ENCODE measurements at places on chromosomes 2 and 18.

DNA sequence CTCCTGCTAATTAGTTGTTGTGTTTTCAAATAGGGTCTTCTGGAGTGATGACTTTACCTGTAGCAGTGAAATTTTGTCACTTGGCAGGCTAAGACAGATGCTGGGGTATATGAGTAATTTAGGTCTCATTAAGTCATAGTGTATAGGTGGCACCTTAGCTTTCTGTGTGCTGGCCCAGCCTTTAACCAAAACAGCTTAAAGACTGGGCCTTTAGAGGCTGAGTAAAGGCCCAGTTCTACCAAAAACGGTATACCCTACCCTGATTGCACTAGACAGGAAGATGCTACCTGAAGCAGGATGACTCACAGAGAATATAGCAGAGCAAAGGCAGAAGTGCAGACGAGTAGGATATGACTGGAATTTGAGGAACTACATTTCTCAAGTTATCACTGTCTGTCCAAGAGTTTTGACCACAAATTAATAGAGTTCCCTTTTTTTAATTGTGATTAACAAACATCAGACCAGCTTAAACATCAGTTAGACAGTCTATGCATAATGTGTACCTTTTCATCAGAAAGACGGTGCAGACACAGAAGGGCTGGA is 337.9 kb upstream of the SALL3 start:
- no peak for DNase-seq

GRCh38 chr2:240958366-240959213 is 39.8 kb upstream of the SNED1 start:
- DNase-seq, result no peak

DNA sequence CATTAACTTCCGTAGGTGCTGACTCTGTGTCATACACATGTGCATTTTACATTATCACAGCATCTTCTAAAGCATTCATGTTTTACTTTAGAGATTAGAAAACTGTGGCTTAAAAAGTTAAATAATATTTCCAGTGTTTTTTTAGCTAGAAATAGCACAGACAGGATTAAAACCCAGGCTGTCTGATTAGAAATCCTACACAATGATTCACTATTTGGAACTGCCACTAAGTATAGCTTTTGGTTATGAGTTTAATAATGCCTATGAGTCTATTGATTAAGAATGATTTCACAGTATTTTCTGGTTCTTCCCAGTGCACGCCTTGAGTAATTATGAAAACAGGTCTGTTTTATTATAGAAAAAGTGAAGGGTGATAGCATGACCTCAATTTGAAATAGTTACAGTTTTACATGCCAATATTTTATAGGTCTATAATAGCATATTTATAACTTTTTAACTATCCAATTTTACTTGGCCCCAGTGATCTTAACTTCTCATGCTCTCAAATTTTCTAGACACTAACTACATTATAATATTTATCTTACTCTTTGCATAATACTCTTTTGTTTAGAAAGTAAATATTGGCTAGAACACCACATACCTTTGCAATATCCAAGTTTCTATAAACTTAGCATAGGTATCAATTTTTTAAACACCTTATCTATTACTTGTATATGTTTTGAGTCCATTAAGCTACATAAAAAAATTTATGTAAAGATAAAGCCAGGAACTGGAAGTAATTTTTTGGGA is 313.2 kb downstream of the RND3 start:
- DNase-seq, result no peak

- peak; percentile 70 for DNase-seq
These were observed 19.1 kb upstream of the GPR55 start for GRCh38 chr2:230944123-230944653.

DNA sequence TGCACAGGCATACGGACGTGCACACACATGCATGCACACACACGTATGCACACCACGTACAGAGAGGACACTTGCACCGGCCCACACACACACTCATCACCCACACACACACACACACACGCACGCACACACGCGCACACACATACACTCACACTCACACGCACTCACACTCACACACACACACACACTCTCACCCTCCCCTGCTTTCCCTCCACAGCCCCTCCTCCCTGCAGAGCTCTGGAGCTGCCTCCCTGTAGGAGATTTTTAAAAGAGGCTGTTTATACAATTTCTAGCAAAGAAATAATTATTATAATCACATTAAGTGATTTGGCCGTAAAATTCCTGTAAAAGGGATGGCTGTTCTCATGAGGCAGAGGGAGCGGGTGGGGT is 36.5 kb upstream of the SNED1 start:
- DNase-seq, result no peak

- DNase-seq, result no peak
These were observed 300.3 kb upstream of the MGAT5 start for GRCh38 chr2:133953524-133953923.

DNA sequence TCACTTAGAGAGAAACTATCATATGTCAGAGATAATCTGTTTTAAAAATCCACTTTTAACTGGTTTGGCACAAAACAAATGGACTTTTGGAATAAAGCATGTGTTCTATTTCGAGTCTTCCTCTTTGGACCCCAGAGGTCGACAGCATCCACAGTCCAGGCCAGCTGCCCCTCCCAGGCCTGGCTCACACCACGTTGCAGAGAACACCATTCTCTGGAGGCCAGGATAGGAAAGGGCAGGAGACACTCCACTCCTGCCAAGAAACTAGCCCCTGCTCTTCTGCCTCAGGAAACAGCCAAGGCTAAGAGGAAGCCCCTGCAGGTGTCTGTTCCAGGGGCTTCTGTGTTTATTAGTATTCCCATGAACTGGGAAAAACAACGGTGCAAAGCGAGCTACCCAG is 456.6 kb upstream of the ID2 start:
- DNase-seq, result no peak

DNA sequence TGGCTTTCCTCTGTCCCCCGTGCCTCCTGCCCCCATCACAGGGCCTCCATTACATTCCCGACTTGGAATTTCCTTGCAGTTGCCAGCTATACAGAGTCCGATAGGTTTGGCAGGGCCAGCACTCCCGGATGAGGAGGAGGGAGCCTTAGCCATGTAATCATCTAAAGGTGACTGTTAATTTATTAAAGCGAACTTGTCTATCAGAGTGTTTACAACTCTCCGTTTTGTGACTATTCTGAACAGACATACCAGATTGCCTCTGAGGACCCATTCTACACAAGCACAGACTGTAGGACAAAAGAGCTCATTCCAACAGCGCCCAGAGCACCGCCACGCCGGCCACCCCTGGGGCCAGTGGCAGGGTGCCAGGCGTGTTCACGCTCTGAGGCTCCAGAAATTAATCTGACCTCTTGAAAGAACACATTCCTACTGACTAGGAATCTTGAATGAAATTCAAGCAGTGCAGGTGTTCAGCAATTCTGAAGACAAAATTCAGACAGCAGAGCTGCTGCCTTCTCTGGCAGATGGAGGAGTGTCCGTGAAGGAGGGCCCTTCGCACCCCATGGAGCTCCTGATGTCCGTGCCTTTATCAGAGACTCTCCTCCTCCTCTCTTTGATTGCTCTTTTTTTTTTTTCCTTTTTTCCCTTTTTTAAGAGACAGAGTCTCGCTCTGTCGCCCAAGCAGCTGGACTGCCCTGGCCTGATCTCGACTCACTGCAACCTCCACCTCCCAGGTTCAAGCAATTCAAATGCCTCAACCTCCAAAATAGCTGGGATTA is 58.1 kb upstream of the RALBP1 start:
- DNase-seq, result no peak

- DNase-seq, result no peak
These were observed 100.6 kb downstream of the ANTXR1 start for GRCh38 chr2:69113627-69114026.

DNA sequence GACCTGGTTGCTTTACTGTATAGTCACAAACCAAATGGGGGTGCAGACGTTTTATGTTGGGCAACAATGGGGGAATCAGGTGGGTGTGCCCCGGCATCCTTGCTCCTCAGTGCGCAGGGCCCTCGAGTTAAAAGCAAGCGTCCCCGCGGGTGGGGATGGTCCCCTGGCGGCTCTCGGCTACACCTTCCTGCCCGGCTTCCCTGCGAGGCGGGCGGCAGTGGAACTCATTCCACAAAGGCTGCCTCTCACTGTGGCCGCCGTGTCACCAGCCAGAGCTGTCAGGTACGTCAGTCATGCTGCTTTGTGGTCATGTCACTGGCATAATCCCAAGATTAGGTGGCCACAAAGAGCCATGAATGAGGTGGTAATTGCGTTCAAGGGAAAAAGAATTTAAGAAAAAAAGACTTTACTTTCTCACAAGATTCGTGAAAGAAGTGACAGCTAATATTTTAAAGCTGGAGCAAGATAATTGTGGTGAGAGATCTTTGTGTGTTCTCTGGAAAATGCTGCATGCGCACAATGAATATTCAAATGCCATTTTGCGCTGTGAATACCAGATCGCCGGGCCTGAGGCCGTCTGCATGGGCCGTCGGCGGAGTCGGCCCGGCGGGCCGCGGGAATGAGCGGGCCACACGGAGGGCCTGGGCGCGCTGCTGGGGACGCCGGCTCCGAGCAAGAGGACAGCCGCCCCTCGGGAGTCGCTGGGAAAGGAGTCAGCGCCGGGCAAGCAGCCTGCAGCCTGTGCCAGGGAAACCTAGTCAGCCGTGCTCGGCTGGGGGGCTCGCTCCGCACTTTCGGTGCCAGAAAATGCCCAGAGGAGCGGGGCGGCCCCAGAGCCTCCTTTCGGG is 82.3 kb upstream of the LDLRAD4 start:
- peak; percentile 7 for DNase-seq

GRCh38 chr2:190615555-190616200 is 33.2 kb upstream of the NAB1 start:
- no peak for DNase-seq

DNA sequence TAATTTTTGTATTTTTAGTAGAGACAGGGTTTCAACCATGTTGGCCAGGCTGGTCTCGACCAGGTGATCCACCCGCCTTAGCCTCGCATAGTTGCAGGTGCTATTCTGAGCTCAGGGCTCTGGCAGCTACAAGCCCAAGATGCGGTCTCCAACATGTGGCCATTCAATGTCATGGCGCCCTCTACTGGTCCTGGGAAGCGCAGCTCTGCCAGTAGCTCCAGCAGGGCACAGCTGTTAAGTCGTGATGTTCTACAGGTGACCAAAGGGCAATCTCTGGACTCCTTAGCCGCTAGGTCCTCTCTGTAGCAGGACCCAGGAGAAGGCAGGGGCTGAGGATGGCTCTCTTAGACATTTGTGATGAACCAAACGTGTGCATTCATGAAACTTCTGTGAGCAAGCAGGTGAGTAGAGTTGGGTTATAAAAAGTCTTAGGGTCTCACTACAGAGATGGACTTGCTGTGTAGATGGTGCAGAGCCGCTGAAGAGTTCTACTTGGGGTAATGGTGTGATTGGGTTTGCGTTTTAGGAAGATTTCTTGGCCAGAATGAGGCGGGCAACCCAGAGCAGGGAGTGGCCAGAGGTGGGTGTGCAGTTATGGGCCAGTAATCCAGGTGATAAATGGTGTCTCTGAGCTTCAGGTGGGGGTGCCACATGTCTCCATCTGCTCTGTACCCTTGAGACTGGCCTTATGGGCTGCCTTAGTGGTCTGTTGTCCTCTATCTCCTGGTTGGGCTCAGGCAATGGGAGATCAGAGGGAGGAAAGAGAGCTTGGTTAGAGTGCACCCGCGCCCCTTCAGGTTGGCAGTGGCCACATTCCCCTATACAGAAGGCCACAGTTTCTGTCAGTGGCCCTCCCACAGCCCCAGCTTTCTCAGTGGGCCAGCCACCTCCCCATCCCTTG is 31.0 kb downstream of the IL37 start:
- DNase-seq, result peak; percentile 46

GRCh38 chr2:42907835-42908234 is 115.5 kb upstream of the HAAO start:
- no peak for DNase-seq

- DNase-seq, result no peak
These were observed 60.4 kb upstream of the CDKL4 start for GRCh38 chr2:39304200-39304599.

- no peak for DNase-seq
These were observed 50.9 kb downstream of the SOS1 start for GRCh38 chr2:39069890-39070465.

DNA sequence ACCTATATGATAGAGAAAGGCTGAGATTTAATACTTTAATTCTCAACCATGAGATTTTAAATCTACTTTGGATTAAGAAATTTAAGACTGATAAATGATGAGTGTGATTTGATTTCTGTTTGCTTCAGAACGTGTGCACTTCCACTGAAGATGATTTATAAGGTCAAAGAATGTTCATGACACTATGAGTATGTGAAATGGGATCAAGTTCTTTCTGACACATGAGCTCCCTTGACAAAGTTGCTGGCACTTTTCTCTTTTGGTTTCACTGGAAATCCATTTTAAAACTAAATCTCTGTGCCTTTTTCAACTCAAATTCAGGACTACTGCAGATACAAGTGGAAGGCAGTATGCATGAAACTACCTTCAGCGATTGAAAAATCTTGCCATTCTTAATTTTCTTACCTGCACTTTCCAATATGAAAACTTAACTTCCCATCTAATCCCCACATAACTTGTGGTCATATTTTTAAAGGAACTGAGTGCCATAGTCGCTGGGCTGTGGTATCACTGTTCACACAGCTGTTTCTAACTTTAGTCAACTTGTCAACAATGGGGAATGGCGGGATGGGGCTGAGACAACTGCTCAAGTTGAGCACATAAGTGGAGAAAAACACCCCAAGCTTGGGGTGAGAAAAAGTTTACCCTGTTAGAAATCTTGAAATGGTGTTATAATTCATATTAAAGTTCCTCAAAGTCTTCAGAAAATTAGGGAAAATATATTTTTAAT is 51.8 kb upstream of the TTN start:
- DNase-seq, result no peak

GRCh38 chr18:71707400-71707799 is 836.7 kb downstream of the CBLN2 start:
- DNase-seq, result no peak

DNA sequence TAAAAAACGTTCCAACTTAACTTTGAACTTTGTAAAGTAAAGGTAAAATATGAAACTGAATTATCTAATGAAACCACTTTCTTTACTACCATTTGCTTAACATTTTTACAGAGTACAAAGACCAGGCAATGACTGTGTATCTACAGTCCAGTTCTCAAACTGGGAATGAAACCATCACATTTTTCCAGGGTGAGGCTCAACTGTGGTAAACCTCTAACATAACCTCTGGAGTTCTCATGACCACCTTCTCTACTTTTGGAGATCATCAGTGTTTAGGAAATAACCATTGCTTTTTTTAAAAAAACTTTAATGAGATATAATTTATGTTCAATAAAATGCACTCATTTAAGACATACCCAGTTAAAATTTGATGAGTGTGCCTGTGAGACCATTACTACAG is 223.5 kb downstream of the RNF152 start:
- no peak for DNase-seq

GRCh38 chr18:58196164-58196563 is 152.1 kb downstream of the NEDD4L start:
- DNase-seq, result no peak

DNA sequence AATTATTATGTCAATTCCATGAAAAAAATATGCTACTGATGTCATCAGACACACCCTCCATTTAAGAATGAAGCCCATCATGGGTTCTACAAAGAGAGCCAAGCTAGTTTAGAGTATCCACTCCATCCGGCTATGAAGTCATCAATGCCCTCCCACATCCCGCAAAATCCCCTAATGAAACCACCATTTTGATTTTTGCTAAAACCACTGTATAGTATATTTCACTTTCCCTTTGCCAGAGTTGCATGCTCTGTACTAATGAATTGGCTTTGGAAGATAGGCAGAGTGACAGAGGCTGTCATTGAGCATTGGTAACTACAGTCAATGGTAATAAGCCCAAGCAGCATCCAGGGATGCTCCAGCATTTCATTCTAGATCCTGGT is 118.6 kb downstream of the ANKRD44 start:
- peak; percentile 44 for DNase-seq

Data from stimulated activated naive CD4-positive, alpha-beta T cell treated with Interleukin-2 at 50 U/mL for 16 hours (primary cell).